ENCODE measurements at places on chromosomes 7 and 10.

DNA sequence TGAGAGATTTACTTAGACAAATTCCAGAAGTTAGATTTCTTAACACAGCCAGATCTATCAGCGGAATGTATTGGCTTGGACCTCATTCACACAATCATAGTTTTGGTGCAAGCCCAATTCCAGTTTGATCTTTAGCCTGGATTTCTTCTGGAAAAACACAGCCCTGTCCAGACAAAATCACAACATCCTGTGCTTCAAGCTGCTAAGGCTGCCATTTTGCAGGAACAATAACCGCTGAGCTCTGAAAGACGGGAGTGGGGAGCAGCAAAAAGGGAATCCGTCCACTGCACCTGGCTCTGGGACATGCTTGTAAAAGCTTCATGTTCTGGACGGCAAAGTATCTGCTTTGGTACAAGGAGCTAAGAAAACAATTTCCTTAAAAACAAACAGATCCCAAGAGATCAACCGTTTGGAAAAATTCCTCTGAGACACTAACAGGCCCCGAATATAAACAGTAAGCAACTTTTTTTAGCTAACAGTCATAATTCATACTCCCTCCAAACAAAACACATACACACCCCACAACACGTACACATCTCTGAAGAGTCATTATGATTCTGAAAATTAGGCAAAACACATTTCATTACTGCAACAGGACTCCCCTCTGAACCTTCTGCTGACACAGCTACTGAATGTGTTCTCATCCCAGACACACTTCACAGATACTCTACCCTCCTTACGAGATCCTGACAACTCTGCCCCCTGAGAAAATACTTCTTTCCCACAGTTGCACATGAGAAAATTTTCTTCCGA is 32.4 kb downstream of the ITIH5 start:
- no peak for ATAC-seq

DNA sequence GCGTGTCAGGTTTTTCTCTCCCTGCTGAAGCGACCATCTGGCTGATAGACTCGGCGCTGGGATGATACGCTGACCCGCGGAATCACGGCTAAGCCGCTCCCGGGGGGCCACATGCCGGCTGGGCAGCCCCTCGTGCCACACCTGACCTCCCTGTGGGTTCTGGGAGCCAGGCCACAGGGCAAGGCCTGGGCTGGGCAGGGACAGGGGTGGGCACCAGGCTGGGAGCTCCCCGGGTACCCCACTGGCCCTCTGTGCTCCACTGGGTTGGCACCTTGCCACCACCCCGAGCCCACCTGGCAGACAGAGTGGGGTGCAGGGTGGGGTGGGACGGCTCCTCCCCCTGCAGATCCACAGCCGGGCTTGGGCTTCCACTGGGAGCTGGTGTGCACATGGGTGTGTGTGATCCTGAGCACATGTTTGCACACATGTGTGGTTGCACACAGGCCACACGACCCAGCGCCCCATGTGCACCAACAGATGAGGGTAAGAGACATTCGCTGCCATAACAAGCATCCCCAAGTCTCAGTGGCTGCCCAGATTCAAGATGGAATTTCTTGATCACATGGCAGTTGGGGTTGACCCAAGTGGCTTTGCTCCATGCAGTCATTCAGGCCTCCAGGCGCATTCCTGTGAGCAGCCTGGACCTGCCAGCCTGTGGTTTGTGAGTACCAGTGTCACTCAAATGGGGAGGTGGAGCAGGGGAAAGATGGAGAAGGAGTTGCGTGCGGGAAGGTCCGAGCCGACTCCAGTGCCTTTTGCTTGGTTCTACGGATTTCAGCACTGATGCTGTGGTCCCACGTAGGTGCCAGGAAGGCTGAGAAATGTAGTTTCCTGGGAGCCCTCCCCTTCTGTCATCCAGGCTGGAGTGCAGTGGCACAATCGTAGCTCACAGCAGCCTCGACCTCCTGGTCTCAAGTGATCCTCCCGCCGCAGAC is 79.7 kb downstream of the UNCX start:
- ATAC-seq = no peak

DNA sequence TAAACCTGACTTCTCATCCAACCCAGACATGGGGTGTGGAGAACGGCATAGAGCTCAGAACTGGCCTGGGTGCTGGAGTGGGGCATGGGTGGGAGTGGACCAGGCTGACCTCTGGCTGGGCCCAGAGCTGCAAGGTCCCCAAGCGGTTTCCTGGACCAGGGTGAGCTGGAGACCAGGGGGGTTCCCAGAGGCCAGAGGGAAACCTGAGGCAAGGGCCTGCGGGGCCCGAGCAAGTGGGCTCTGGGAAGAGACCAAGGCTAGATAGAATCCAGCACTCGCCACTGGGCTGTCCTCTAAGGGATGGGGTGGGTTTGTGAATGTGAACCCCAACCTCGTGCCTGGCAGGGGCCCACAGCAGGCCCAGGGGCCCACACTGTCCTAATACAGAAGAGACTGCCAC is 39.4 kb upstream of the RET start:
- no peak for ATAC-seq

GRCh38 chr10:75292794-75293445 is 57.2 kb upstream of the COMTD1 start:
- no peak for ATAC-seq

GRCh38 chr7:24877790-24878311 is 102.1 kb downstream of the OSBPL3 start:
- ATAC-seq = no peak

- ATAC-seq = no peak
These were observed 71.6 kb upstream of the ZNF746 start for GRCh38 chr7:149569025-149569725.

- peak; percentile 92 for ATAC-seq
These were observed 197.9 kb downstream of the HDAC9 start for GRCh38 chr7:18693406-18693805.

DNA sequence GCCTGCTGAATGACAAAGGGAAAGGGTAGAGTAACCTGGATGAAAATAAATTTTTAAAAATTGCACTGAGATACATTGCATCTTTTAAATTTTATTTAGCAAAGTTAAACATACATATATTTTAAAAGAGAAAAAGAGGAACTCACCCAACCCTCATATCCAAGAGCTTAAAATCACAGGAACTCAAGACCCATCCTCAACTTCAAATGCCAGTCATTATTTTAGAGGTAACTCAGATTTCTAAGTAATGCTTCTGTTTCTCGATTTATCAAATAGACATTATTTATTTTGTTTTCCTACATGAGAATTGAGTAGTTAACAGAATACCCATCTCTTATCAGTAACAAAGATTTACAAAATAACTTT is 32.4 kb upstream of the KMT2E start:
- no peak for ATAC-seq

- no peak for ATAC-seq
These were observed 3.0 kb upstream of the PON1 start for GRCh38 chr7:95327356-95327755.

Data from SK-N-SH treated with all-trans-retinoic acid at 6 μM for 48 hours (cell line).